Tibial nerve (tissue), 4 donors: ENCODE measurements at places on chromosomes 1 and 21. TPM values are rescaled to one million over a fixed set of nuclear protein-coding genes. Genes with fewer than 3 reads are reported as not detected.
A peak's percentile ranks its signal among the peaks of the same experiment; 100 is the strongest.

Gene NPL
- total RNA-seq = 45.9 TPM

Gene BACH1
- 38.9 TPM for total RNA-seq

Gene CLDN8
- not detected for total RNA-seq

GRCh38 chr1:187408212-187409004 is 579.7 kb downstream of the PLA2G4A start:
- no peak overlapping the region for H3K4me3 ChIP-seq
- no peaks in the 10 kb centered on the region for H3K36me3 ChIP-seq
- no peaks in the 10 kb centered on the region for H3K4me1 ChIP-seq
- H3K27me3 ChIP-seq = no peaks in the 10 kb centered on the region
- H3K27ac ChIP-seq = no peak overlapping the region

GRCh38 chr1:39900662-39901463 is 854 bp downstream of the MYCL start:
- H3K27ac ChIP-seq = peak overlapping the region; percentile 67
- H3K27me3 ChIP-seq = peaks cover 31% of the 10 kb centered on the region
- H3K4me3 ChIP-seq = peak overlapping the region; percentile 61
- no peaks in the 10 kb centered on the region for H3K36me3 ChIP-seq
